Endodermal cell (in vitro differentiated cells): ENCODE measurements at places on chromosomes 4 and X. TPM values are rescaled to one million over a fixed set of nuclear protein-coding genes. Genes with fewer than 3 reads are reported as not detected.
A peak's percentile ranks its signal among the peaks of the same experiment; 100 is the strongest.

Gene CFAP99
- total RNA-seq, result 0.61 TPM in 1 of 2 replicates, not detected in the other

Gene UBA6
- 83.1 and 83.8 TPM in 2 replicates for total RNA-seq

Gene CCNB3
- 0.07 to 0.13 TPM in 2 of 3 replicates, not detected in the other for total RNA-seq

- H3K4me1 ChIP-seq, result no peaks in the 10 kb centered on the region
- no peak for DNase-seq
- H3K36me3 ChIP-seq, result no peaks in the 10 kb centered on the region
These were observed 52.7 kb downstream of the TMEM164 start for GRCh38 chrX:110055616-110056015.

GRCh38 chrX:133776072-133776471 lies 209.3 kb downstream of the GPC3 start:
- DNase-seq, result peak; percentile 84
- H3K27me3 ChIP-seq, result no peaks in the 10 kb centered on the region
- H3K4me1 ChIP-seq, result no peaks in the 10 kb centered on the region
- no peak overlapping the region for H3K4me3 ChIP-seq

Gene GIMD1
- total RNA-seq, result not detected in 2 replicates

DNA sequence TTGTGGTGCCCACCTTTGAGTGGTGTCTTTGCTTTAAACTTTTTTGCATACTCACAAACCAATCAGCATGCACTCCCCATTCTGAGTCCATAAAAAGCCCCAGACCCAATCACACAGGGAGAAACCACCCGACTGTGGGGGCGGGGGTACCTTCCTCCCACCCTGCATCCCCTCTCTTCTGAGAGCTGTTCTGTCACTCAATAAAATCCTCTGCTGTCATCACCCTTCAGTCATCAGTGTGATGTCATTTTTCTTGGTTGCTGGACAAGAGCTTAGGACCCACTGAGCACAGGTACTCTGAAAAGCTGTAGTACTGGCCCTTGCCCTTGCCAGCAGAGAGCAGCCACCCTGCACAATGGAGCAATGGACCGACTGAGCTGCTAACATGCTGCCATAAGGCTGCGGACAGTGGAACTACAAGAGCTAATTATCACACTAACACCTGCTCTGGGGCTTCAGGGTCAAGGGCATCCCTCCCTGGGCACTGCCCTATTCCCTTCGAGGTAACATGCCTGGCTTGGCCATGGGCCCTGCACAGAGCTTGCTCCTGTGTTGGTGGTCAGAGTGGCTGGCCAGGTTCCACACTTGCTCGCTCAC lies 62.9 kb upstream of the PGRMC2 start:
- no peaks in the 10 kb centered on the region for H3K36me3 ChIP-seq
- no peak overlapping the region for H3K27ac ChIP-seq
- DNase-seq, result peak; percentile 52
- H3K4me3 ChIP-seq, result no peak overlapping the region
- no peaks in the 10 kb centered on the region for H3K27me3 ChIP-seq

DNA sequence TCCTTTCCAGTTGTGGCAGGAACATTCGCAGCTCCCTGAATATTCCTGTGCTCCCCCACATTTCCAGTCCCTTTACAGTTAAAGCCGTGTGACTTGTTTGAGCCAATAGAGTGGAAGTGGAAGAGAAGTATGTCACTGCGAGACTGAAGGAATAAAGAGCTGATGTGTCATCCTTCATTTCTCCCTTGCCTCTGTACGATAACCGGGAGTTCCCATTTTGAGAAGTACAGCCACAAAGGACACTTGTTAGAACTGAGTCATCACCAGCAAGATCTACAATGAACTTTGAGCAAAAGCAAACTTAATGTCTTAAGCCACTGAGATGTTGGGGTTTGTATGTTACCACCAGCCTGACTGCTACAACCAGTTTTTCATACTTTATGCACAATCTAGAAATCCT lies 92.3 kb downstream of the SPRY1 start:
- H3K4me3 ChIP-seq, result no peak overlapping the region
- no peaks in the 10 kb centered on the region for H3K4me1 ChIP-seq
- no peaks in the 10 kb centered on the region for H3K27me3 ChIP-seq
- DNase-seq, result no peak
- H3K36me3 ChIP-seq, result no peaks in the 10 kb centered on the region
- H3K27ac ChIP-seq, result no peak overlapping the region

Gene TKTL2
- not detected in 2 replicates for total RNA-seq

GRCh38 chr4:111689731-111690130 lies 455.5 kb upstream of the FAM241A start:
- no peaks in the 10 kb centered on the region for H3K4me1 ChIP-seq
- H3K4me3 ChIP-seq, result no peak overlapping the region
- no peak overlapping the region for H3K27ac ChIP-seq
- no peaks in the 10 kb centered on the region for H3K27me3 ChIP-seq
- DNase-seq, result no peak
- no peaks in the 10 kb centered on the region for H3K36me3 ChIP-seq

DNA sequence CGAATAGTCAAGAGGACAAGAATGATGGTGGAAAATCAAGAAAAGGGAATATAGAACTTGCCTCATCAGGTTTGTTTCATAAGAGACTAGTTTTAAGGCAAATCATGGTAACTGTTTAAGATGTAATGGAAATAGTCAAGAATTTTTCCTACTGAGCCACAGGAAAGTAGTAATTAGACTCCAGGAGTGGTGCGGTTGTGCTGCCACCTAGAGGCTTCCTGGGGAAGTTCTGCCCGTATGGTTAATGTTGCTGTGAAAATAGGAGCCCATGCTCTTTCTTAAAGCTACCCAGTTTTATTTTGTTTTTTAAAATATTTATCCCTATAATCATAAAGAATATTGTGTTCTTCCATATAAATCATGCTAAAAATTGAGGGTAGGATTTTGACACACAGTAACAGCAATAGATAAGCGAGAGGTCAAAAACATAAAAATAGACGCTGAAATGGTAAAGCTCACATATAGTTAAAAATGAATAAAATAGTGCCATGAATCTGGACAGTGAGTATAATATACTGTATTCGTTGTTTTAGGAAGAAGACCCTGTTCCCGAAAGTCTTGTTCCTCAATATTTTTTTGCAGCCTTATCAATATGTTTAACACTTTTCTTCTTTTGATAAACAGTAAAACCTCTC lies 87.0 kb downstream of the PHOX2B start:
- no peak overlapping the region for H3K27ac ChIP-seq
- H3K27me3 ChIP-seq, result no peaks in the 10 kb centered on the region
- H3K4me3 ChIP-seq, result no peak overlapping the region
- H3K4me1 ChIP-seq, result no peaks in the 10 kb centered on the region
- DNase-seq, result peak; percentile 81
